ENCODE measurements at places on chromosomes 12 and 14.

DNA sequence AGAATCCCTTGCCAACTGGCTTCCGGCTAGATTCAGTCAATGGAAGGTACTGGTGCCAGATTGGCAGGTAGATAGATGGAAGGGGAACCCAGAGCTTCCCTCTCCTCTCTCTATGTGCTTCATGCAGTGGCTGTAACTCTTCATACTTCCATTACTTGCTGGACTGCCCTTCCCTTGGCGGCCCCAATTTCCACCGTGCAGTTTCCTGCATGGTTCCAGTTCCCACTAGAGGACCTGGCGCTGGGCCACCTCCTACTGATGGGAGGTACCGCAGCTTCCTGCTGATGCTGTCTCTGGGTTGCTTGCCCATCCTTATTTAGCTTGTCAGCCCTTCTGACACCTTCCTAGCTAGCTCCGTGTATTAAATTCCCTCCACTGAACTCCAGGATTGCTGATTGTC is 226.4 kb downstream of the ANO2 start:
- no peak for DNase-seq

GRCh38 chr12:105978686-105979085 is 160.1 kb downstream of the NUAK1 start:
- no peak for DNase-seq

GRCh38 chr12:96054244-96054610 is 18.8 kb upstream of the LTA4H start:
- DNase-seq: no peak

DNA sequence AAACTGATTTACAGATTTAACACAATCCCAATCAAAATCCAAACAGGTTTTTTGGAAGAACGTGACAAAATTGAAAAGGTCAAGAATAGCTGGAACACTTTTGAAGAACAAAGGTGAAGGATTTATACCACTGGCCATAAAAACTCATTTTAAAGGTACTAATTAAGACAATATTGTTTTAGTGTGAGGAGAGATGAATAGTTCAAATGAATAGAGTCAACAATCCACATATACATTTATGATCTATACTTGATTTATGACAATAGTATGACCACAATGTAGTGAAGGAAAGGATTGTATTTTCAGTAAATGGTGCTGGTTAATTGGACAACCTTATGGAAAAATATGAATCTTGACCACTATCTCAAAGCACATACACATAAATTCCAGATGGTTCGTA is 29.3 kb downstream of the CCDC175 start:
- no peak for DNase-seq

- DNase-seq: no peak
Observed at GRCh38 chr12:49346659-49347310, at the start of gene DNAJC22. Gene DNAJC22, plus strand, starts transcription at chr12:49346888. Its CDS starts 1,985 bp downstream, at chr12:49348873.

DNA sequence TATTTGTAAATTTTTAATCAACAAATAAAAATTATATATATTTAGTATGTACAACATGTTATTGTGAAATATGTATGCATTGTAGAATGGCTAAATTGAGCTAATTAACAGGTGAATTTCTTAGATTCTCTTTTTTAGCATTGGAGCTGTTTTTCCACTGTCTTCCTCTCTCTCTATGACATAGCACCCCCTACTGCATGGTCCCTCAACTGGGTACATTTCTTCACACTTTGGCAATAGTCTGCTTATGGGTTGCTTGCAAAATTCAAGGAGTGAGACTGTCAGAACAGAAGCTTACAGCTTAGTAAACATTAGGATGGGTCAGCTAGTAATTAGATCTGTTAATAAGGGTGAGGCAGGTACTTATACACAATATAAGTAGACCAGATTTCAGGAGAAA is 658.5 kb upstream of the MGAT4C start:
- no peak for DNase-seq

DNA sequence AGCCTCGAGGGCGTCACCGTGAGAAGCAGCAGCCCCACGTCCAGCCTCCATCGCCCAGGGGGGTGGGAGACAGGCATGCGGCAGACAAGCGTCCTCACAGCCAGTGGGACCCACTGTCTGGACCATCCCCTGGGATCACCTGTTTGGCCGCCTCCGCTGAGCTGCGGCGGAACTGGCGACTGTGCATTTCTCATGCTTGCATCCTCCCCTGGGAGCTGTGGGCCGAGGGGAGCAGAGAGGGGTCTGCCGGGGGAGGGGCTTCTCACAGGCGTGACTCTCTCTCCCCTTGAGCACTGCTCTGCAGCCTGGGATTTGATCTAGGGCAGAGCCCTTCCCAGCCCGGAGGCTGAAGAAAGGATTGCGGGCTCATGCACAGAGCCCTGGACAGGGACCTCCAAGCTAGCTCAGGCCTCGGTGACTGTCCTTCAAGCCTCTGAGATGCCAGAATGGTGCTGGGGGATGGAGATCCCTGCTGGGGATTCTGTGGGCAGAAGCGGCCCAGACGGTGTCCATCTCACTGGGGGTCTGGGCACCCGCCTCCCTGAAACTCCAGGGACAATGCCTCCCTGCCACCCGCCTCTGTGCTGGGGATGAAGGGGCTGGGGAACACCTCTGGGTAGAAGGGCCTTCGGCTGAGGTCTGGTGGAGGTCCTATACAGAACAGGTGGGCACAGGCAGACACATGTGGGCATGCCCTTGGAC is 61.1 kb downstream of the PRIMA1 start:
- no peak for DNase-seq

DNA sequence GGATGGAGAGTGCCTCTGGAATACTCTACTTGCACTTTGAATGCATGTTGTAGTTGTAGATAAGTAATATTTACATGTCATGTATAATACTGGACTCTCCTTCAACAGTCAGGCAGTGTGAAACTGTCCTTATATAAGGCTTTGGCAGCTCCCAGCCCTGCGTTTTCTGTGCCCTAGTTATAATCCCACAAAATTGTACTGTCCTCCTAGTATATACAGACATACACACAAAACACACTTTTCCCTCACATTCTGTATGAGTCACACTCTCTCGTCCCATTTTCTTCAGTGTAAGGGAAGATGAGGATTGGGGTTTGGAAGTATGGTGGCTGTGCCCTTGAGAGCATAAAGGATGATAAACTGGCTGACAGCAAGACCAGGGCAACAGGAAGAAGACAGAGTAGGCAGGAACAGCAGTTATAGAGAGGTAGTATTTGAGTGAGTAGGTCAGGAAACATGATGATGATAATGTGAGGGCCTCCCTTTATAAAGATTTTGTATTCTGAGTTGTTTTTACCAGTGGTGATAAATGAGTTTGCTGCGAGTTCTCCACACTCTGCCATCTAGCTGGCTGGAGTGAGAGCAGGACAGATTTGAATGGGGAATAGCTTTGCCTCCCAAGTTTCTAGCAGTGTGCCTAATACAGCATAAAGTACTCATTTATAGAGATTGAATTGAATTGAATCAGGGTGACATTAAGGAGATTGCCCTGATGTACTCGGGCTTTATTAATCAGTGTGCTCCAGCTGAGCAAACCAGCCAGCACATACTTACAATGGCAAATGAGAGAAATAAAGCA is 5.0 kb downstream of the CREBL2 start:
- DNase-seq: no peak

DNA sequence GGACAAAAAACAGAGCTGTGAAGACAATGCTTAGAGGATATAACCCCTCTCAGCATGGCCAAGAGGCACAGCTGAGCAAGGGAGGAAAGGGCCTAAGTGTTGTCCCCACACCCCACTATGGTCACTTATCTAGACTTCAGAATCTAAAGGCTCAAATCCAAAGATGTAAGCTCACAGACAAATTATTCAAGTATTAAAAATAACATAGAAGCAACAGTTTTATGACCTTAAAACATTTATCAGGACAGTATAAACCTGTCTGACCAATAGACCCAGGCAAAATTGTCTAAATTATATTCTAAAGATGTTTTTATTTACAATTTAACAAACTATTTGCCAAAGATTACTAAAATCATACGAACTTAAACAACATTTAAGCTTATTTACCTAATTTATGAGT is 28.1 kb upstream of the PRICKLE1 start:
- DNase-seq: no peak

DNA sequence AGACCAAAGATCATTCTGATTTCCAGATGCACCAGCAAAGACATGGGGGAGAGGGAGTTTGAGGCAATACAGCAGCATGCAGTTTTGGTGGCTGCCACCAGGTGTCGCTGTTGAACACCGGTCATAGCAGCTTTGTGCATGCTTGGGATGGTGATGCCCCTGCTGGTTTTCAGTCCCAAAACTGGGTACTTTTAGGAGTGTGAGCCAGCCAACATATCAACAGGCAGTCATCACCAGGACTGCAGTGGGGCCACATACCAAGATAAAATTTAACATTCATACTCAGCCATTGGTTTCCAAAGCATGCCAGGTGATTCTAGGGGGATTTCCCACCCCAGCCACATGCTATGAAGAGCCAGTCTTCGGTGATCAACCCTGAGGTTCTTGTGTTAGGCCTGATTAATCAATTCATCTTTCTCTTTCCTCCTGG is 64.2 kb downstream of the PHETA1 start:
- no peak for DNase-seq

- DNase-seq: peak; percentile 41
Observed at GRCh38 chr12:125454786-125455480, 389.7 kb downstream of the AACS start.

DNA sequence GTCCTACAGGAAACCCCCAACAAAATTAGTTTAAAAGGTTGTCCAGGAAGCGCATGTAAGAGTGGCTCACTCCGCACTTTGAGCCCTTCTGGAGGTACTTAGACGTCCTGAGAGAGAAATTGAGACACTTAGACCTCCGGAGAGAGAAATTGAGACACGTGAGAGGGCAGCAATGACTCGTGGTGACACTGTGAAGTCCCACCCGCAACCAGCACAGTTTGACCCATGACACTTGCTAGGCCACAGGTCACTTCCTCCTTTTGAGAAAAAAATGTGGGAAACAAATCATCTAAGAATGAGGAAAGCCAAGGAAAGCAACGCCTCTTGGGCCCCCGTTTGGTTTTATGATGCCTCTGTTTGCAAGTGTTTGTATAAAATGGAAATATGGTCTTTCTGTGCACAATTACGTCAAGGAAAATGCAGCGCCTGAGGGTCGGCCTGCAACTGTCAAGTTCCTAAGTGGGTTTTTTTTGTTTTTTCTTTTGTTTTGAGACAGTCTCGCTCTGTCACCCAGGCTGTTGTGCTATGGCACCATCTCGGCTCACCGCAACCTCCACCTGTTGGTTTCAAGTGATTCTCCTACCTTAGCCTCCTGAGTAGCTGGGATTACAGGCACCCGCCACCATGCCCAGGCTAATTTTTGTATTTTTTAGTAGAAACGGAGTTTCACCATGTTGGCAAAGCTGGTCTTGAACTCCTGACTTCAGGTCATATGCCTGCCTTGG is 13.6 kb upstream of the CDCA4 start:
- DNase-seq: no peak

- DNase-seq: peak; percentile 59
Observed at GRCh38 chr14:37197421-37198272, at the start of gene MIPOL1. Gene MIPOL1, plus strand, starts transcription at chr14:37197937. Its CDS starts 49,952 bp downstream, at chr14:37247889.

DNA sequence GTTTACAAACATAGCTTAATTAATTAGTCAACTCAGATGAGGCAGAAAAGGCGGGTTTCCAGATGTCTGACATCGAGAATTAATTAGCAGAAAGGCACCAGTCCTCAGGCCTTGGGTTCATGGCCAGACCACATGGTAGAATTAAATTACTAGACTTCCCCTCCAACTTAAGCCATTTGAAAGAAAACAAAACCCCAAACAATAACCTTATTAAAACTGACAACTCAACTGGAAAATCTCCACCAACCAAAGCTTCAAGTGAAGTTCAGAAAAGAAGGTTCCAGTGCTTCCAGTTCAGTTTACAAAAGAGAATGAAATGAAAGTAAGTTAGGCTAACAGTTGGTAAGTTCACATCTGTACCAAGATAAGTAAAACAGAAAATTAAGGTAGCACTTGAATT is 349.5 kb downstream of the GRIN2B start:
- no peak for DNase-seq

DNA sequence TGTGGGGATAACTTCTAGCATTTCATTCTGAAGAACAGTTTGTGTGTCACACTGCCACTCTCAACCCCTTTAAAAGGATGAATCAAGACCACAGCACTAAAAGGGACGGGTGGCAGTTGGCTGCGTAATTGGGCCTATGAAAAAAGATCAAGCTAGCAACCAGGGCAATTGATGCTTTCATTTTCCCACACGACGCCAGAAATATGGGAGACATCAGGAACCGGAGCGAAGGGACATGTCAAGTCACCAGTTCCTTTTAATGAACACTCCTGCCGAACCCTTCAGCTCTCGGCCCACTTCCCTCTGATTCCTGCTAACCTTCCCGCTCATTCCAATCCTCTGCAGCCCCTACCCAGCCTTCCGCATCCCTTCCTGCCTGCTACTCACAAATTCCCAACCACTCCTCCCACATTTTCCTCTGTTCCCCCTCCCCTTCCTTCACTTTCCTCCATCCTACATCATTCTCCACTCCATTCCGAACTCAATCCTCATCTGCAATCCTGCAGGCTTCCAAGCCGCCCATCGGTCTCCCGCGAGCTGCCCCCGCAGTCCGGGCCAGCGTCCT is 753 bp downstream of the CSRNP2 start:
- DNase-seq: no peak

DNA sequence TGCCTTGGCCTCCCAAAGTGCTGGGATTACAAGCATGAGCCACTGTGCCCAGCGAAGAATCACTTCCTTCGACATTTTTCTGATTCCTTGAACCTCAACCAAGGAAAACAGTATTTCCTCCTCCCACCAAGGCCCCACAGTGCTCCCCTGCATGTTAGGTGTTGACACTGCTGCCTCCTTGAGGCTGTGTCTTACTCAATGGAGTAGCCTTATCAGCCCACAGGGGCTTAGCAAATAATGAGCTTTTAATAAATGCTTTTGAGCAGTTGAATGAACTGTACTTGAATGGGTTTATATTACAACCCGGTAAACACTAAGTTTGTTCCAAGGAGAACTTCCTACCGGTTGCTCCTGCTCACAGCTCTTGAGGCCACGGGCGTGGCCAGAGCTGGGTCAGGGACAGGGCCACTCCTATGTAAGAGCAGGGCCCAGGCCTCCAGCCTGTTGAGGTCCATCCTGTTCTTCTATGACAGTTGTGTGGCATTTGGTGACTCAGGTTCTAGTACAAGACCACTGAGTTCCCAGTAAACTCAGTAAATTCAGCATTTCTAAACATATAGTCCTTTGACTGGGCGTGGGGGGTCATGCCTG is 36.8 kb upstream of the TUBA1A start:
- DNase-seq: no peak

- DNase-seq: no peak
Observed at GRCh38 chr14:78403278-78403815, 233.2 kb downstream of the NRXN3 start.

DNA sequence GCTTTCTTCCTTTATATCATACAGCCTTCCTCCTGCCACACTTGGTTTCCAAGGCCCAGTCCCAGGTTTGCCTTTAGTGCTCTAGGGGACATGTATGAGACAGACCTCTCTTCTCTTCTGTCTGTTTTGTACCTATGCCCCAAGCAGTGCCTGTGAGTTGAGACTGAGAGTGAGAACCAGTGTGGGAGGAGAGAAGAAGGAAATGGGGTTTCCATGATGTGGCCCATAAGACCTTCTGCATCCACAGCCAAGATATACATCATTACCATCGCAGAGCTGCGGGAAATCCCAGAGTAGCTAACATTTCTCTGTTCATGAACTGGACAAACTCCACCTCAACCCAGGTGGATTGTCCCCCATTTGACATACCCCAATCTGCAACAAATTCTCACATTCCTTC is 2.8 kb downstream of the TESPA1 start:
- no peak for DNase-seq
